ENCODE measurements at places on chromosomes 2 and 18.

GRCh38 chr2:144462266-144462665 is 57.7 kb downstream of the ZEB2 start:
- no peak for DNase-seq

DNA sequence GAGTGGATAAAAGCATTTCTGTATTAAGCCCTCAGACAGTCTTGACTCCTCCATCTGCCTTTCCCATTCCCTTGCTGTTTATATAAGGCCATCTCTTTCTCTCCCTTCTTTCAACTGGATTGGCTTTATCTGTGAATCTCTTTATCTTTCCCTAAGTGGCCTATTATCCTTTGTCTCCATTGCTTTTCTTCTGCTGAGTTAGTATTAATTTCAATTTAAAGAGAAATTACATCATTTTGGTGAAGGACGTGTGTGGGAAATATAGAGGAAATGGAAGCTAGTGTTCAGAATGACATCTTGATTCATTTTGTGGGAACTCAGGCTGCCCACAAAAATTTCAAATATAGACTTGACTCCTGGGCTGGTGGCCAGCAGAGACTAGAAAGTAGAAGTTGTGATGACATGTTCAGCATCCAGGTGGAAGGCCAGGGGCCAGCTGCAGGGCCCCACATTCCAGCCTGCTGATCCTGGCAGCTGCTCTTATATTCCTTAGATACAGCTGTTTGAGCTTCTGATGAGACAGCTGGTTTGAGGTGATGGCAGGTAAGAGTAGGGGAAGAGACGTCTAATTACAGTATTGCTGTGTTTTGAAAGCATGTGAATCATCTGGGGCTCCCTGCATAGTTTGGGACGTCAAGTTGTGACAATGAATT is 52.3 kb downstream of the DIS3L2 start:
- no peak for DNase-seq

GRCh38 chr18:50611529-50611941 is 51.6 kb downstream of the MAPK4 start:
- no peak for DNase-seq

- DNase-seq, result no peak
These were observed 431.4 kb upstream of the TNP1 start for GRCh38 chr2:217291259-217291658.

- no peak for DNase-seq
These were observed 183.9 kb downstream of the FAM210A start for GRCh38 chr18:13542520-13542847.

GRCh38 chr2:123648956-123649355 is 376.1 kb upstream of the CNTNAP5 start:
- DNase-seq, result no peak

- no peak for DNase-seq
These were observed 71.5 kb upstream of the CTDP1 start for GRCh38 chr18:79608069-79608468.

DNA sequence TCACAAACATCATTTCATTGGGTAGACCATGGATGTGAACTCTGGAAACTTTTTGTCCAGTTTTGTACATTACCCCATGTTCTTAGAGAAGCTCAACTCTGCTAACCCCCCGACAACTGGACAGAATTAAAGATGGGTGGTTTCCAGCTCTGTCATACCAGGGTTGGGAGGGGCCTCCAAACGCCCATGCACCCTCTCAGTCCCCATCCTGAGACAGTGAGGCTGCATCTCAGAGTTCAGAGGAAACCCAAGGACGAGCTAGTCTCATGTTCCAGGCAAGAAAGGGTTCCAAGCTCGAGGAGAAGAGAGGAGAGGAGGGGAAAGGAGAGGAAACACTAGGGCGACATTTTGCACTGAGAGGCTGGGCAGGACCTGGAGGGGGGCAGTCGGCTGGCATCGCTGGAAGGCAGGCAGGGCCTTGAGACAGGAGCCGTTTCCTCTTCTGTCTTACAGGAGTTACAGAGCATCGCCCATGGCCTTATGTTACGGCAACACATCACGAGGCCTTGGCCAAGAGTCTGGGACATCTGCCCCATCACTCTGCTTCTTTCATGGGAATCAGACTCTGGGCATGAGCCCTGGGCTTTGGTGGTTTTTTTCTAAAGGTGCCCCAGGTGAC is 16.4 kb downstream of the MAL start:
- DNase-seq, result no peak

- no peak for DNase-seq
These were observed 138.9 kb downstream of the SMAD2 start for GRCh38 chr18:47791461-47791985.

- no peak for DNase-seq
These were observed 2.8 kb upstream of the PPP4R3B start for GRCh38 chr2:55620123-55620779.

All from tibial nerve (tissue), 4 donors.